Iris pigment epithelial cell (primary cell): ENCODE measurements at places on chromosomes 2 and 18.

GRCh38 chr2:74188018-74188601, 9.4 kb upstream of the MOB1A start:
- peak; percentile 70 for DNase-seq

GRCh38 chr2:13542642-13543041, 825.9 kb downstream of the TRIB2 start:
- DNase-seq, result no peak

DNA sequence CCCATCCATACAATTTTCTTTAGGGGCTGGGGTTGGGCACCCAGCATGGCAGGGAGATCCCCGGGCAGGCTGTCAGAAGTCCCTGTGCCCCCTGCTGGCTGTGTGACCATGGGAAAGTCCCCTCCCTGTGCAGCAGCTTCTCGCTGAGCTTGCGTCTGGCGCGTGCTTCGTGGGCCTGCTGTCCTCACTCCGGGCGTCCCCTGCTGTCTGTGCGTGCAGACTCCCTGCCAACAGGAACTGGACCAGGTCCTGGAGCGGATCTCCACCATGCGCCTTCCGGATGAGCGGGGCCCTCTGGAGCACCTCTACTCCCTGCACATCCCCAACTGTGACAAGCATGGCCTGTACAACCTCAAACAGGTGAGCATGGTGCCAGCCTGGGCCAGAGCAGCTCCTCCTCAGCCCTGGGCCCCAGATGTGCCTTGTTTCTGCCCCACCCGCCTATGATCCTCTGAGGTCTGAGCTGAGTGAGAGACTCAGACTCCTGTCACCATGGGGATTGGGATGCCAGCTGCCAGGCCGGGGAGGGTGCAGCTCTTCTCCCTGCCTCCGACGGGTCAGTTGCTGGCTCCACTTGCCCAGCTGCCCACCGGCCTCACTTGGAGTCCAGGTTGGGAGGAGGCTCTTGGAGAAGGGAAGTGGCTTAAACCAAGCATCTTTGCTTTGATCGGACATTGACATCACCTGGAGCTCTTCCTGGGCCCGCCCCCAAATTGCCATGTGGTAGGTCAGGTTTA, 28.6 kb downstream of the IGFBP2 start:
- no peak for DNase-seq

- no peak for DNase-seq
Observed at GRCh38 chr2:37857575-37858399, 67.3 kb upstream of the RMDN2 start.

DNA sequence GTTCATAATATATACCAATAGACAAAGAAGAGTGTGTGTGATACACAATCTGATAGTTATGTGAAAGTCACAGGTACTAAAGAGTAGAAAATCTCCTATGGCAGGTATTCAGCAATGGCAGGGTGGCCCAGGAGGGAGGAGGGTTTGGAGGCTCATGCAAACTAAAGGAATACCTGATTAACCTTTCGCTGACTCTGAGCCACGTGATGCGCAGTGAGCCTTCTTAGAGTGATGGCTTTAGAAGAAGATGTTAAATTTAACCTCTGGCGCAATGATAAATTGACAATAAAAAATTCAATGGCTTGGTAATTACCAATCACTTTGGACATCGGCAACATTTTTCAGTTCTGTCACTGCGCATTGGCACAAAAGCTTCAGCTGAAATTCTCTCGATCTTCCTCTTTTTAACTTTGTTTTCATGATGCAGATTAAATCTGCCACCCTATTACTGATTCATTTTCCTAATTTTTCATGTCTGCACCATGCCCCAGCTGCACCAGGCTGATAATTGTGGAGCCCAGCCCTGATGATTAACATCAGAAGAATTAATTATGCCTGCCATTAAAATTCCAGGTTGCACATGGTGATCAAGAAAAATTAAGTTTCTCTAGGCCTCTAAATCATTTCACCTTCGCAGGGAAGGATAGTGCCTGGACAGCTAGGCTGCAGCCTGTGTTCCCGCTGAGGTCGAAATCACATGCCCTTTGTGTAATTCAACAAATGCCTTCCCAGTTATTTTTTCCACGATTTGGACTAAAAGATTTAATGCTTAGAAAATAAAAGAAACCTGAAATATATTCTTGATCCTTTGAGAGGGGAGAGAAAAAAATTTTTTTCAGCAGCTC, 250.6 kb upstream of the HNRNPA3 start:
- DNase-seq, result no peak
